ENCODE measurements at places on chromosomes 11 and 22. TPM values are rescaled to one million over a fixed set of nuclear protein-coding genes. Genes with fewer than 3 reads are reported as not detected.

Gene MYO18B
- total RNA-seq, result 3.7 TPM

Gene DBX1
- not detected for total RNA-seq

Gene DLG2
- total RNA-seq, result 3.4 TPM

DNA sequence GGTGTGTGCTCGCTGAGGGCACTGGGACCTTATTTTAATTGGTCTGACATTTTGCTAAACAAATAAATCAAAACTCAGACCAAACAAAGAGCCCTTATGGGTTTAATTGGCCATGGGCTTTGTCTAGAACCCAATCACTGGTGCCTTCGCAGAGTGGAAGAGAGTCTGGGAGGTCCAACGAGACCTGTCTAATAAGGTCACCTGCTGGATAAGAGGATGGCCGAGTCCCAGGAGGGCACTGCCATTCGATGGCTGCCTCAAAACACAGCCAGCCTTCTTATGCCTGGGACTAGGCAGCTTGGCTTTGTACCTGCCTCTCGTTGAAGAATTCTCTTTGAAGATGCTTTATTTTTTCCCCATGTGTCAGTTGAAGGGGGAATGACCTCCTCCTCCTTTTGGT lies 171.1 kb downstream of the CEP164 start:
- no peaks in the 10 kb centered on the region for H3K4me1 ChIP-seq
- DNase-seq, result no peak
- H3K27ac ChIP-seq, result no peak overlapping the region
- peaks cover 2% of the 10 kb centered on the region for H3K27me3 ChIP-seq
- H3K4me3 ChIP-seq, result no peak overlapping the region
- no peaks in the 10 kb centered on the region for H3K36me3 ChIP-seq

DNA sequence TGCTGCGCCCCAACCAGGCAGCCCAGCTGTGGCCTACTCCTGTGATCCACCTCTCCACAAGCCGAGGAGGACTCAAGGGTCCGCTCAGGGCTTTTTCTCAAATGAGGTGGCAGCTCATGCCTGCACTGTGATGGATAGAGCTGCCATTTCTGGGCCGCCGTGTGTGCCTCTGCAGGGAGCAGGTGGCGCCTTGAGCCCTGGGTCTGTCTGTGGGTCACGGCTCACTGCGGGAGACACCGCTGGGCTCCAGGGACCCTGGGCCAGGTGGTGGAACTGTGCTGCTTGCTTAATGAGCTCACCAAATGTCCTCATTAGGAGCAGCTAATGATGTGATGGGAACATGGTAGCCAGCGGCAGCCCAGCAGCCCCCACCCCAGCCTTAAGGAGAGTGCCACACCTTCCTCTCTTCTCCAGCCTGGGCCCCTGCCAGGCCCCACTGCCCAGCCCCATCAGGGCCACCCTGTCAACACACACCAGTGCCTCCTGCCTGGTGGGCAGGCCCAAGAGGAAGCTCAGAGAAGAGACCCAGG lies 50.8 kb downstream of the DHCR7 start:
- H3K27me3 ChIP-seq, result no peaks in the 10 kb centered on the region
- H3K4me1 ChIP-seq, result no peaks in the 10 kb centered on the region
- no peak for DNase-seq

GRCh38 chr11:46330563-46331281 lies 16.5 kb upstream of the DGKZ start:
- DNase-seq, result no peak
- H3K4me1 ChIP-seq, result peaks cover 37% of the 10 kb centered on the region
- H3K4me3 ChIP-seq, result peak overlapping the region; percentile 71

DNA sequence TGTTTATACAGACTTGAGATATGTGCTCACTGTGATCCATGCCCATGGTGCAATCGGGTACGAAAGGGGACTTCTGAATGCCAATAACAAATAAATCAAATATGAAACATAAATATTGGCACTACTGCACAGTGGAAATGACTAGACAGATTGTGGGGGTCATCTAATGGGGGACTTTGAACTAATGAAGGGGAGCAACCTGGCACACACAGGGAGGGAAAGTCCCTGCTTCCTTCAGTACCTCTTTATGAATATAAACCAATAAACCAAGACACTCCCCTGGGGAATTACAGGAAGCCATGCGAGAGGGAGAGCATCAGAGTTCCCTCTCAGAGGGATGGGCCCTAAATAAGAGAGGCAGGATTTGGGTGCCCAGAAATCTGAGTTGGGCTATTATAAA lies 21.1 kb downstream of the MIF start:
- H3K4me3 ChIP-seq, result no peak overlapping the region
- no peak overlapping the region for H3K27ac ChIP-seq
- H3K27me3 ChIP-seq, result no peaks in the 10 kb centered on the region
- peaks cover 32% of the 10 kb centered on the region for H3K36me3 ChIP-seq
- peaks cover 27% of the 10 kb centered on the region for H3K4me1 ChIP-seq

GRCh38 chr11:118071416-118072030 lies 5.4 kb upstream of the TMPRSS4 start:
- peaks cover 13% of the 10 kb centered on the region for H3K27me3 ChIP-seq
- no peak for DNase-seq
- H3K36me3 ChIP-seq, result no peaks in the 10 kb centered on the region
- peaks cover 5% of the 10 kb centered on the region for H3K4me1 ChIP-seq
- no peak overlapping the region for H3K4me3 ChIP-seq
- H3K27ac ChIP-seq, result no peak overlapping the region

DNA sequence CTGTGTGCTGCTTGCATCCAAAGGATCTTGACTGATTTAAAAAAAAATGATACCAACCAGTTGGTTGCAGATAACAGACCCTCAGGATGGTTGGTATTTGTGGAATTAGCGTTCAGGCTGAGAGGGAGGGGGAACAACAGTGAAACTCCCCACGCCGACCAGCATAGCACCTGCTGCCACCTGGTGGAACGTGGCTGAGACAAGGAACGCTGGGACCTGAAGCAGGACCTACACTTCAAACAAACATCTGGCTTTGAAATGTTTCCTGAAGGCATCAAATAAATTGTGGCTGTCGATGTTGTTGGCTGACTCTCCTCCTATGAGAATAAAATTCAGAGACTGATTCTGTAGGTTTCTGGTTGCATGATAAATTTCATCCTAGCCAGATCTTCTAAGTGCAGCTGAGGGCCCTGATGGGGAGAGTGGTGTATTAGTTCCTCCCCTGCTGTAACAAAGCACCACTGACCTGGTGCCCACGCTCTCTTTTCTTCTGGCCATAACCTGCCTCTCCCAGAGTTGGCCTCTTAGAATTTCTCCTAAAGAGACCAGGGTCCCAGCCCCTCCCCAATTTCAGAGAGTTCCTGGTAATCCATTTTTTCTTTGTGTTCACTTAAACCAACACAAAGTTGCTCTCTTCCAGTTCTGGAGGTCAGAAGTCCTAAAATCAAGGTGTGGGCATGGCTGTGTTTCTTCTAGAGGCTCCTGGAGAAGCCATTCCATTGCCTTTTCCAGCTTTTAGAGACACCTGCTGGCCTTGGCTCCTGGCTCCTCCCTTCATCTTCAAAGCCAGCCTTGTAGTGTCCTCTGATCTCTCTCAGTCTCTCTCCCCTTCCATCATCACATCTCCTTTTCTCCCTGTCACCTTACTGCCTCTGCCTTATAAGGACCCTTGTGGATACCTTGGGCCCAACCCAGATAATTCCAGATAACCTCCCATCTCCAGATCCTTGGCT lies 17.3 kb downstream of the APOL2 start:
- H3K4me3 ChIP-seq, result peak overlapping the region; percentile 54
- H3K36me3 ChIP-seq, result peaks cover 10% of the 10 kb centered on the region
- H3K27me3 ChIP-seq, result peaks cover 31% of the 10 kb centered on the region

GRCh38 chr11:34468209-34468841 lies 29.6 kb downstream of the CAT start:
- H3K4me1 ChIP-seq, result peaks cover 4% of the 10 kb centered on the region
- H3K4me3 ChIP-seq, result no peak overlapping the region
- H3K27me3 ChIP-seq, result no peaks in the 10 kb centered on the region
- no peak overlapping the region for H3K27ac ChIP-seq
- H3K36me3 ChIP-seq, result peaks cover 46% of the 10 kb centered on the region

Data from activated naive CD8-positive, alpha-beta T cell treated with anti-CD3 and anti-CD28 coated beads, Interleukin-2, amount 10 ng/mL, durations not matched to agents 7 days and 5 days (primary cell).